ENCODE measurements at places on chromosomes 4 and X. TPM values are rescaled to one million over a fixed set of nuclear protein-coding genes. Genes with fewer than 3 reads are reported as not detected.
A peak's percentile ranks its signal among the peaks of the same experiment; 100 is the strongest.

UVSSA gene
- total RNA-seq = 48.1 TPM

C4orf50 gene
- total RNA-seq = 0.05 TPM

DNA sequence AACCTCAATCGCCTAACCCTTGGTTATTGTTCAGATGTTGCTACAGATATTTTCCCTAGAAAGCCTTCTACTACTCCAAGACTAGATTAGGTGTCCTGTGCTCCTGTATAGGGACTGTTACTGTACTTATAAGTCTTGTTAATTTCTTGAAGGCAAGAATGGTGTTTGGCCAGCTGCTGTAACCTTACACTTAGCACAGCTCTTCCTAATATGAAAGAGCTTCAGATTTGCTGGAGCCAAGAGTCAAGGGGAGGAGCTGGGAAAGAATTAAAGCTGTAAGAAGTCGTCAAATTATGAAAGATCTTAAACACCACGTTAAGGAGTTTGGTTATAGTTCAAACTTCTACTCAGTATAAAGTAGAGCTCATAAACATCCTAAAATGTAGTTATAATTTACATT is 245.9 kb upstream of the TLL1 start:
- DNase-seq = no peak

KIAA1210 gene
- total RNA-seq = 4.9 TPM

CT45A2 gene
- not detected for total RNA-seq

FAM47A gene
- not detected for total RNA-seq

MAGEB6 gene
- total RNA-seq = not detected

REST gene
- 45.3 TPM for total RNA-seq

DNA sequence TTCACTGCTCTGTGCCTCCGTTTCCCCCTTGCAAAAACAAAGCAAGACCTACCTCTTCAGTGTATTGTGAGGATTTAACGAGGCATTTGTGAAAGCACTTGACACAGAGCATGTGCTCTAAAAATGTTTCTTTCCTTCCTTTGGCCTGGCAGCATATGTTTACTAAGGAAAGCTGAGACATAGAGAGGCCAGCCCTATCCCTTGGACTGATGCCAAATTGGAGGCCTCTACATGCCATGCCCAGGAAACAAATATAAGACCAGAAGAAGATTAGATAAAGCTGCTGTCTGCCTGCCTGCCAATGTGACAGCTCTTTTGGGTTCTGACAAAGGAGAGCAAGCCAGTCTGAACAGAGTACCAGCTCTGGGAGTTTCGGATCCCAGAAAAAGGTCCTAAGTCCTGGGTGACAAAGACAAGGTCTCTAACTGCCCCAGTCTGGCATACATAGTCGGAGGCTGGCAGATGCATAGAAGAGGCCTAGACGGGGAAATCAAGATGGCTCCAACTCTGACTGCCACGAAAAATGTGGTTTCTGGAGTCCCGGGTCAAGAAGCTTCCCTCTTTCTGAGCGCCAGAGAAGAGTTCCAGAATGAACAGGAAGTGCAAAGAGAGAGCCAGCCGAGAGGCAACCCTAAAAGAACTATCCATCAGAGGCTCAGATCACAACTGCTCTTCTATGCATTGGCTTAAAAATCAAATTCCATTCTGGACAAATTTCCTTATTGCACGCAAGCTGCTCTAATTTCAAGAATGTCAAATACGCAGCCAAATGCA is 25.8 kb downstream of the OTUD6A start:
- DNase-seq = no peak

DNA sequence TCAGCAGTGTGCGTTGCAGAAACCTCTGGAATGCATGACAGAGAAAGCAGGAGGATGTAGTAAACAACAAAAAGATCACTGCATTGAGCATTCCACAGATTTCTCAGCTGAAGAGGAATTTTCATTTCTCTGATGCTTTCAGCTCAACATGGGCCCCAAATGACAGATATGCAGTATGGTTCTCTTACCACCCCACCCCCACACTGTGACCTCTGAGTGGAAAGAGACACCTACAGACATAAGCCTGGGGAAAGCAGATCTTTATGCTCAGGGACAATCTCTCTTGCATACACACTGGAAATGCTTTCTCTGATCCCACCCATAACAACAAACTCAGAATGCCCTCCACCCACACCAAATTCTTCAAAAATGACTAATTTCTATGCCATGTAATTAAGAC is 983.7 kb upstream of the LCORL start:
- no peak for DNase-seq

DNA sequence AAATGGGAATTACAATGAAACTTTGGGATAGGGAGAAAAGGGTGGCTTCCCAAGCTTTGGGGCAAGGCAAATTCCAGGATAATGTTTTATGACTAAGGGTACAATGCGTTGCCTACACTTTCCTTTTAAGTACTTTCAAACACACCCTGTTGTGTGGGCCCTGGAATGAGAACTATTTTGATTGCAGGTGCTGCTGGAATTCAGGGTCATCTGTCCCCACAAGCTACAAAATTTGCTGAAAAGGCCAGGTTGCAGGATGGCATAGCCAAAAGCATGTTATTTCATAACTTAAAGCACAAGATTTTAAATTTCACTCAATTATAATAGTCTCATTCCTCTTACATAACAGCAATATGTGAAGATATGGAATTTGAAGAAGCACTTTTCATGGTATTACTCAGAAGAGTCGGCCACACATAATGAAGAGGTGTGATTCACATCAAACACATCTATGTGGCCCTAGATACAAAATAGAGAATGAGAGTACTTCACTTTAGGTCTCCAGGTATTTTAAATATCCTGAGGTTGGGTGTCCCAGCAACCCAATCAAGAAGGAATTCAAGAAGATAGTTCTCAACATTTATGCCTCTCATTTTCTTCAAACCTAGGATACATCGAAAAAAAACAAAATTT is 89.3 kb downstream of the APBB2 start:
- DNase-seq = no peak

NDST3 gene
- not detected for total RNA-seq

DNA sequence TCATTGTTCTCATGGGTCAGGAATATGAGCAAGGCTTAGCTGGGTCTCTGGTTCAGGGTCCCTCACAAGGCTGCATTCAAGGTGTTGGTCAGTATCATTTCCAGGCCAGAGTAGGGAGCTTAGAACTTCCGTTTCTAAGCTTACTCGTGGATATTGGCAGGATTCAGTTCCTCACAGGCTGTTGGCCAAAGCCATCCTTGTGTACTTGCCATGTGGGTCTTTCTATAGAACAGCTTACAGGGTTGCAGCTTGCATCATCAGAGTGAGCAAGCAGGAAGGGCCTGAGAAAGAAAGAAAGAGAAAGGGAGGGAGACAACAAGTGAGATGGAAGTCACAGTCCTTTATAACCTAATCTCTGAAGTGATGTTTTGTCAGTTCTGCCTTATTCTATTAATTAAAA is 5.1 kb upstream of the LIMCH1 start:
- DNase-seq = no peak

- no peak for DNase-seq
These were observed 241.1 kb upstream of the PPP1R2C start for GRCh38 chrX:43019021-43019420.

DNA sequence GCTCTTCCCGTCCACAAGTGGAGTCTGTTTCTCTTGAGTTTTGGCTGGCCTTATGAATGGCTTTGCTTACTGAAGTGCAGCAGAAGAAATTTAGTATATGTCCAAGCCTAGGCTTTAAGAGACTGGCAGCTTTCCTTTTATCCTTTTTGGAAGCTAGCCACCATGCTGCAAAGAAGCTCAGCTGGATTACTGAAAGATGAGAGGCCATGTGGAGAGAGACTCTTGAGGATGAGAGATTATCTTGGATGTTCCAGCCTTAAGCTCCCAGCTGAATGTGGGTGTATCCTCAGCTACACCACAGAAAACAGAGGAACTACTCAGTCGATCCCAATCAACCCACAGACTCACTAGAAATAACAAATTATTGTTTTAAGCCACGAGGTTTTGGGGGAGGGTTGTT is 12.5 kb downstream of the CCNG2 start:
- no peak for DNase-seq

F8A2 gene
- total RNA-seq = not detected

DNA sequence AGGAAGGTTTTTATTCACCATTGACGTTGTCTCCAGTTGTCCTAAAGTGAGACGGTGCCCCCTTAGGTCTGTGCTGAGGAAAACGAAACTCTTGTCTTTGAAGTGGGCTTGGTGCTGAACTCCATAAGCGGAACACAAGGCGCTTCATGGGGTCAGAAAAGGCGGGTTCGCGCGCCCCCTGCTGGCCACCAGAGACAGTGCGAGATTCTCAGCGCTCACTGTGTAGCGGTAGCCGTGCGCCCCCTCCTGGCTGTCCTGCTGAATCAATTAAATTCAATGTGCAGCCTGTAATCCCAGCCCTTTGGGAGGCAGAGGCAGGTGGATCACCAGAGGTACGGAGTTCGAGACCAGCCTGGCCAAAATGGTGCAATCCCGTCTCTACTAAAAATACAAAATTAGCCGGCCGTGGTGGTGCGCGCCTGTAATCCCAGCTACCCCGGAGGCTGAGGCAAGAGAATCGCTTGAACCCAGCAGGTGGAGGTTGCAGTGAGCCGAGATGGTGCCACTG is 64.1 kb downstream of the RLIM start:
- peak; percentile 77 for DNase-seq

DNA sequence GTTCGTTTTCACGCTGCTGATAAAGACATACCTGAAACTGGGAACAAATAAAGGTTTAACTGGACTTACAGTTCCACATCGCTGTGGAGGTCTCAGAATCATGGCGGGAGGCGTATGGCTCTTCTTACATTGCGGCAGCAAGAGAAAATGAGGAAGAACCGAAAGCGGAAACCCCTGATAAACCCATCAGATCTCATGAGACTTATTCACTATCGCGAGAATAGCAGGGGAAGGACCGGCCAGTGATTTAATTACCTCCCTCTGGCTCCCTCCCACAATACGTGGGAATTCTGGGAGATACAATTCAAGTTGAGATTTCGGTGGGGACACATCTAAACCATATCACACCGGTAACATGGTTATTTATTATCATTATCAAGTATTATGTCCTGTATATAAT is 2204.5 kb downstream of the ARAP2 start:
- DNase-seq = no peak

EPHA5 gene
- not detected for total RNA-seq

PCDH18 gene
- 13.7 TPM for total RNA-seq

TMPRSS11B gene
- not detected for total RNA-seq

DNA sequence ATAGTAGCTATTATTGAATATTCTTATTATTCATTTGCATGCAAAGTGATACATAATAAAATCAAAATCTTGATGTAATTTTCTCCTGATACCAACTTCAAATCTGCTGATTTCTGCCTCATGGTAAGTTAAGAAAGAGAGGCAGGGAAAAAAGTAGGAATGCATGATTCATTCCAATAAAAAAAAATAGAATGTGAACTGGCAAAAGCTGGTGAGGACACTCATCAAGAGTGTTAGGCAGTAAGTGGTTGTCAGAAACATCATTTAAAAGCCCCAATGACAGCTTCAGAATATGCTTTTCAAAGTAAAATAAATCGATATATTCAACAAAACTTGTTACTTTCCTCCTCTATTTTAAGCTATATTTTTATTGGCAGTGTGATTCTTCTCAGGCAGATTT is 979.1 kb downstream of the TECRL start:
- DNase-seq = no peak

DNA sequence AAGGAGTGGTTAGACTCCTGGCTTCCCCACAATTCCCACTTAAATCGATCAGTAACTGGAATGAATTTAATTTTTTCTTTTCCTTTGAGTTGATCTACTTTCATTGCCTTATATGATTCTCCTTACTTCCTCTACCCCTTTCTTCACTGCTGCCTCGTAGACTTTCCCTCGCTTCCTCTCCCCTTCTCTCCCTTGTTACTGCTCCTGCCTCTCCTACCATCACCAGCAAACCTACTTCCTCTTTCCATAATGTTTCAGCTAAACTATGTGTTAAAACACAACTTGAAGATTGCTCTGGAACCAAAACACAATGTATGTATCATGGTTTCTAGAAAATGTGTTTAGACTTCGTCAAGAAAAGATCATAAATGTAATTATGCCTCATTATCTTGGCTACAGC is 132.0 kb upstream of the TET2 start:
- DNase-seq = no peak

GRCh38 chr4:134243742-134244713 is 42.4 kb upstream of the PABPC4L start:
- DNase-seq = no peak

DNA sequence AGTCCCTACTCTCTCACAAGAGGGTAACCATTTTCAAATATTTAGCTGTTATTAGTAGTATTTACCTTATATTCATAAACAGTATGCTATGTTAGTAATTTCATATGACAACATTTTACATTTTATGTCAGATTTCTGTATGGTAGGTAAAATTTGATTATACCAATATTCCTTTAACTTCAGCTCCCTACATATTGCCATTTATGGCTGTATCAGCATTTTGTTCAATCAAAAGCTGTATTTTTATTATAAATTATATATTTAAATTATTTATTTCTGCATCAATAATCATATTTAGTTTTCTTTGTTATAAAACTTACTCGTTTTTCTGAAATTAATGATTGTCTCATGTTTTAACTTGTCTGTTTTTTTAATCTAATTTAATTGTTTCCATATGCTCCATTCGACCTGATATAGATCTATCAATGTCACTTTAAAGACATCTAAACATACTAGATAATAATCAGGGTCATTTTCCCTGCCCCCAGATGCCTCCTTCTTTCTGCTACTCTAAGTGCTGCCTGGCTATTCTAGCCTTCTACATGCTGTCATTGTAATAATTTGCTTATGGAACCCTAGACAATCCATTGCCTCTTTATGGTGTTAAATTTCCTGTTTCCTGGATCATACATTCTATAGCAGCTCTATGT is 1976.7 kb upstream of the ADGRL3 start:
- no peak for DNase-seq

- no peak for DNase-seq
These were observed 120.4 kb upstream of the SCML1 start for GRCh38 chrX:17616936-17617335.

IGFBP7 gene
- total RNA-seq = 487 TPM

DNA sequence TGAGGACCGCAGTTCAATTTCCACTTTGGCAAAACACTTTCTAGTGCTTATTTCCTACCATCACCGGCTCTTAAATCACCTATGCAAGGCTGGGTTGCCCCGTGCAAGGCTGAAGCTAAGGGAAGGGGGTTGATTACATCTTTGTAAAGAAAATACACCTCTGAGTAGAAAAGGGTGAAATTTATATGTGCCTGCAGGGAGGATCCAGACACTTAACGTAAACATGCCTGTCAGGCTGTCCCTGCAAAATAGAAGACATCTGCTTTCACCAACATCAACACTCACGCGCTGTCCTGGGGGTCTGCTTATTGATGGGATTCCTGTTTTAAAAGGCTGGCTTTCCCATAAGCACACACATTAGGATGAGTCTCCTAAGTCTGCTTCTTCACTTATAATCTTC is 92.0 kb downstream of the PRKX start:
- DNase-seq = no peak

HSFX2 gene
- total RNA-seq = not detected

- DNase-seq = no peak
These were observed 54.2 kb downstream of the C4orf50 start for GRCh38 chr4:5964030-5964429.

- DNase-seq = no peak
These were observed 137.0 kb downstream of the KCNIP4 start for GRCh38 chr4:21811565-21811964.

All from ureter (tissue), 1 donor.